Posterior vena cava (tissue), 2 donors: ENCODE measurements at places on chromosomes 7 and 10. TPM values are rescaled to one million over a fixed set of nuclear protein-coding genes. Genes with fewer than 3 reads are reported as not detected.

DNA sequence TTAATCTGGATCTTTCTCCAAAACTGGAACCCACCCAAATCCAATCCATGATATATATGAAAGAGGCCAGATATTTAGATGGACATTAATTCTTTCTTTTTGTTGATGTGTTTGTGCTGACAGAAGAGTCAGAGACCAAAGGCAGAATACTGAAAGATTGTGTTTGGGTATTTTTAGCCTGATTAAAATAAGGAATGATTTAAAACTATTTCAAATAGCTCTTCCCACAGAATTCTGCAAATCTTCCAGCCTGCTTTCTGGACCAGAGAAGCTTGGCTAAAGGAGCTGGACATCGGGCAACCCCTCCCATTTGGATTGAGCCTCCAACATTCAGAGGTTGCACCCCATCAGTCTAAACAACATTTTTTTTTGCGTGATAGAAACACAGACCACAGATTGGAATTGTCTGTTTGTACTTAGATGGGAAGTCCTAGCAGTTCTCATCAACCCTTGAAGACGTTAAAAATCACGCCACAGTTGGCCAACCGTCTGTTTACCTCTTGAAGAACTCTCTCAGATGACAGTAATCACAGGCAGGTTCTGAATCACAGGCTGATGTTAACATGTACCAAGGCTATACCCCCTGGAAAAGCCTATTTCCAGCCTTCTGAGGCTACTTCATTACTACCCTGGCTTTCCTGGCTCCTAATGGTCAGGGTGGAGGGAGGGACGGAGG, 155.2 kb upstream of the NRP1 start:
- no peak for DNase-seq

The SYT15B gene
- 2.9 TPM for total RNA-seq

DNA sequence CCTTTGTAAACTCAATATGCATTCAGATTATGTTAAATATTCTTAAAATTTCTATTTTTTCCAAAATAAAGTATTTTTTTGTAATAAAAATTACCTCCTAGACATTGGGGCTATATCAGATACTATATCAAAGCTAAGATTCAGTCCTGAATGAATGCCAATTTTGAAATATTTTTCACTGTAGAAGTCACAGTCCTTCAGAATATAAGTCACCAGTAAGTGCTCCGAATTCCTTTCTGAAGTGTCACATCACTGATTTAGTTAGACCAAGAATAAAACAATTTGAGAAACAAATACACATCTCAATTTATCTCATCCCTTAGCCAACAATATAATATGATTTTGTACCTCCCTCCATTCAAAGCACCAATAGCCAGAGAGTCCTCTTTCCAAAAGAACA, 33.9 kb upstream of the GSAP start:
- DNase-seq: no peak

The SAMD9L gene
- total RNA-seq: 13.4 TPM

GRCh38 chr10:97075961-97076525, 109.7 kb downstream of the SLIT1 start:
- no peak for DNase-seq

The FFAR4 gene
- total RNA-seq: 0.14 TPM

The FIGNL1 gene
- 4.4 TPM for total RNA-seq

- no peak for DNase-seq
Observed at GRCh38 chr7:2824678-2825461, 19.2 kb downstream of the GNA12 start.

DNA sequence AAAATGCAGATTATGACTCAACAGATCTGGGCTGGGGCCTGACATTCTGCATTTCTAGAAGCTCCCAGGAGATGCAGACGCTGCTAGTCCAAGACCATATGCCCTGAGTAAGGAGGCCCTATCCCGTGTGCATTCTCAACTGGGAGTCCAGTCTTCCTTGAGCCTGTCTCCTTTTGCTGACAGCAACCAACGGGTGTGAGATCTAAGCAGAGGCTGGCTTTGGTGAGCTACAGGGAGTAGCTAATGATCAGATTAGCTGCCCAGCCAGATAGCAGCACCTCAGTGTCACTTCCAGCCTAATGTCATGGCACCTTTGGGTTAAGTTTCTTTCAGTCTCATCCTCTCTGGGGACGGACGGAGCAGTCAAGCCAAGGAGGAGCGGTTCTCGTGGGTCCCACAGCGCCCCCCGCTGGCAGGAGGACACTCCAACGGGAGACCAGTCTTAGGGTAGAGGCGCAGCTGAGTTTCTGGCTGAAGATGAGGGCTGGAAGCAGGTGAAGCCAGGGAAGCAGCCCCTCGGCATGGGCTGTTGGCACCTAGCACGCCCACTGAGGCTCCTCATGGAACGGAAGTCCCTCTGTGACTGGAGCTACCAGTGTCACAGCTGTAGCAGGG, 154.0 kb downstream of the CCDC3 start:
- DNase-seq: no peak

GRCh38 chr7:76428868-76429805, 4.4 kb downstream of the ZP3 start:
- DNase-seq: peak; percentile 62

The BCAP29 gene
- total RNA-seq: 60.8 TPM

DNA sequence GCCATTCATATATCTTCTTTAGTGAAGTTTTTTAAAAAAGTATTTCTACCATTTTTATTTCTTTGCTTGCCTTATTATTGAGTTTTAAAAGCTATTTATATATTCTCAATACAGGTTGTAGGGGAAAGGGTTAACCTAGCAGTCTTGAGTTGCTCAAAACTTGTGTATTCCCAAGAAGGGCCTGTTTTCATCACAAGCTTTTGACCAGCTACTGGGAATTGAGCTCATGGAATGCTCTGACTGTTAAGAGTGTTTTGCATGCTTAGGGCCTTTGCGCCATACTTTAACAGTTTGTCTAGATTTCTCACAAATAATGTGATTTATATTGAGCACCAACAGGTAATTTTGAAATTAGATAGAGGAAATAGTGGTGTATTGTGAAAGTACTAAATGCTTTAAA, 72.0 kb upstream of the CALCR start:
- no peak for DNase-seq

- no peak for DNase-seq
Observed at GRCh38 chr10:23981520-23982309, 227.2 kb upstream of the KIAA1217 start.

GRCh38 chr7:4931943-4932342, 27.0 kb downstream of the MMD2 start:
- DNase-seq: no peak

- peak; percentile 87 for DNase-seq
Observed at GRCh38 chr10:71740069-71740653, 20.6 kb upstream of the C10orf105 start.

The GIMAP1 gene
- 3.3 TPM for total RNA-seq

The ATP6V0A4 gene
- total RNA-seq: not detected

DNA sequence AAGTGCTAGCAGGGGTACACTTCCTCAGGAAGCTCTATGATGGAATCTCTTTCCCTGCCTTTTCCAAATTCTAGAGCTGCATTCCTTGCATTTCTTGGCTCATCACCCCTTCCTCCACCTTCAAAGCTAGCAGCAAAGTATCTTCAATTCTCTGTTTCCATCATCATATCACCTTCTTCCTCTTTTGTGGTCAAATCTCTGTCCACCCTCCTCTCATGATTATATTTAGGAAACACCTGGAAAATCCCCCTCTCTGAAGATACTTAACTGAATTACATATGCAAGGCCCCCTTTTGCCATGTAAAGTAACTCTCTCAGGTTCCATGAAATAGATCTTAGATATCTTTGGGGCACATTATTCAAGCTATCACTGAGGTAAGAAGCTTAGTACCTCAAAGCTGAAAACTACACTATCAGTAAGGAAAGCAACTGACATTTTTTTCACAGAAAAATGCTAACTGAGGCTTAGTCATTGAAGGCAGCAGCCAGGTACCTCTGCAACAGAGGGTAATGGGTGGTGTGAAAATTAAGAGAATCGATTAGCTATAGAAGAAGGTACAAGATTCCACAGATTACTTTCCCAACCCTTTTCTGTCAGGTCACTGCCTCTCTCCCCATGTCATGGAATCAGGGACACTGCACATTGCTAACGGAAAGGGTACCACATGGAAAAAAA, 197.3 kb downstream of the MACC1 start:
- no peak for DNase-seq

The ZCWPW1 gene
- total RNA-seq: 2.9 TPM

The OR2A1 gene
- total RNA-seq: not detected

The CNNM1 gene
- 0.19 TPM for total RNA-seq

DNA sequence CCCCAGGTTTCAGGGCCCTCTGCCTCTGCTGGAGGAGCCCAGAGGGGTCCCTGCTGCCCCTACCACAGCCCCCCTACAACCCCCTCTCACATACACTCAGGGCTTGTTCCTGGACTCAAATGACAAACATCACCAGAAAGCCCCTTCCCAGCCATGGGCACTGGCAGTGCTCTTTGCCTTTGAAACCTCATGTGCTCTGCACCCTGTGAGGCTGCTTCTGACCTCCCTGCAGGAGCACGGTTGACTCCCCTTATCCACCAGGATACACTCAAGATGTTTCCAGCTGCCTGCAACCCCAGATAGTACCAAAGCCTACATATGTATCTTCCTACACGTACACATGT, 3.5 kb upstream of the ADIRF start:
- DNase-seq: peak; percentile 31

DNA sequence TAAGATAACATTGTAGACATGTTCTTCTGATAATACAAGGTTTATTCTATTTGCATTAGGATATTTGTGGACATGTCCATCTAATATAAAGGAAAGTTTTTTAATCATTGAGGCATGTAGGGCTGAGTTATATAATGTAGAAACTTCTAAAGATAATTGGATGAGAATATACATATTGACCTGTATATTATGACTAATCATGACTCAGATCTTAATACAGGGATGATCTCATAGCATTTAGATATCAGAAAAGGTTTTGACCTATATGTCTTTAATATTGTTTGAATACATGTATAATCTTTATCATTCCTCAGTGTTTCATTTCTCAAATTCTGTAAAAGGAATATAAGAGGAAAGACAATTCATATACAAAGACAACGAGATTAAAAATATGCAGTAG, 39.2 kb downstream of the CD36 start:
- no peak for DNase-seq

- peak; percentile 78 for DNase-seq
Observed at GRCh38 chr10:132390921-132391675, 5.9 kb upstream of the PWWP2B start.

DNA sequence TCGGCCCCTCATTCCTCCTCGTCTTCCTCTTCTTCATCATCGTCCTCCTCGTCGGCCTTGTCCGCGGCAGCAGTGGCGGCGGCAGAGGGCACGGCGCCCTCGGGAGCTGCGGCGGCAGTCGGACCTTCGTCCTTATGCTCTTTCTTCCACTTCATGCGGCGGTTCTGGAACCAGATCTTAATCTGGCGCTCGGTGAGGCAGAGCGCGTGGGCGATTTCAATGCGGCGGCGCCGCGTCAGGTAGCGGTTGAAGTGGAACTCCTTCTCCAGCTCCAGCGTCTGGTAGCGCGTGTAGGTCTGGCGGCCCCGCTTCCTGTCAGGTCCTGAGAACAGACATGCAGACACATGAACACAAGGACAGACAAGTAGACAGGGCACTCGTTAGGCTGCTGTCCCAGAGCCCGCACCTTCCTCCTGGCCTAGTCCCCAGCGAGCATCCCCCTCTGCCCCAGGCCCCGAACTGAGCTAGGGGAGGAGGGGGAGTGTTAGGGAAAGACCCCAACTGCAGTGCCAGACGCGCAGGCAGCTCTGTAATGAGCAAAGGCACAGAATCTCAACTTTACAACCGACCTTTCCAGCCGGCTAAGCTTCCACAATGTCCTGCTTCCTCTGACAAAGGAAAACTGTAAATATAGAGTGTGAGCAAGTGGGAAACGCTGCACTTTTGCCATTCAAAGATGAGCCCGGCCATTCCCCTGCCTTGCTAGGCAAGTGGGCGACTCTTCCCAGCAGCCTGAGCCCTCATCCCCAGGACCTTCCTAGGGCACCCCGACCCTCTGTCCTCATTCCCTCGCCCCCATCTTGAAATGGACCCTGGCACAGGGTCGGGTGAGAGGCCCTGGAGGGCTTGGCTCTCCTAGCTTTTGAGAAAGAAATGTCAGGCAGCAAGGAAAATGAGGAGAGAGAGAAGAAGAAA, 1.3 kb downstream of the HOXA7 start:
- DNase-seq: peak; percentile 80

DNA sequence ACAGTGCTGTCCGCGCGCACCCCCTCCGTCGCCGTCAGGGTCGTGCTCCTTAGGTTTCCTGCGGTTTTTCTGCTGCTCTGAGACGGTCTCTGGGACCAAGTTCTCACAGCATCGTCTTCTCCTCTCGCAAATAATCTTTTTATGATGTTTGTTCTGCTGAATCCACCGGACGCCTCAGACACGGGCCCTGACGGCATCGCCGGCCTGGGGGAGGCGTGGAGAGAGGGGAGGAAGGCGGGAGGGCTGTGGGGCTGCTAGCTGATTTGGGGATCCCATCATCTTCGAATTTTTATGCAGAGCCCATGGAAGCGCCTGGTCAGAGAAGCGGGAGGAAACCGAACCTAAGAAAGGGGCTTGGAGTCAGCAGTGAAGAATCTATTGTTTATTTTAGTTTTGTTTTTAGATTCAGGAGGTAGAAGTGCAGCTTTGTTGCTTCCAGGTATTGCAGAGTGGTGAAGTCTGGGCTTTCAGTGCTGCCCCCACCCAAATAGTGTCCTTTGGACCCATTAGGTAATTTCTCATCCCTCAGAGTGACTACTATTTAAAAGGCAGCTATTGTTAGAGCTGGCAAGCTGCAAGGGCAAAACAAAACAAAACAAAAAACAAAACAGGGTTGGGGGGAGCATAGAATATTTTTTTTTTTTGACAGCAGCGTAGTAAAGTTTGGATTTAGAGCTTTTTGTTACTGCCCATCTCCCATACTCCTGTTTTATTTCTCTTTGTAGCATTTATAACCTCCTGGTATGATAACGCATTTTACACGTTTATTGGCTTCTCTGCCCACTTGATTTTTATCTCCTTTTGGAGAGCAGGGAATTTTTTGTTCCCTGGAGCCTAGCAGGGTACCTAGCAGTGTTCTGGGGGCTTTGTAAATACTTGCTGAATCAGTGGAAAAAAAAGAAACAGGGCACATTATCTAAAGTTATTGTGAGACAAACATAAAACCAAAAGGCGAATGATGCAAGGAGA, 92.6 kb downstream of the SPAG6 start:
- DNase-seq: peak; percentile 81

GRCh38 chr7:18450019-18450418, 45.5 kb upstream of the HDAC9 start:
- no peak for DNase-seq

GRCh38 chr10:22810643-22811465, 96.5 kb upstream of the PIP4K2A start:
- DNase-seq: no peak

DNA sequence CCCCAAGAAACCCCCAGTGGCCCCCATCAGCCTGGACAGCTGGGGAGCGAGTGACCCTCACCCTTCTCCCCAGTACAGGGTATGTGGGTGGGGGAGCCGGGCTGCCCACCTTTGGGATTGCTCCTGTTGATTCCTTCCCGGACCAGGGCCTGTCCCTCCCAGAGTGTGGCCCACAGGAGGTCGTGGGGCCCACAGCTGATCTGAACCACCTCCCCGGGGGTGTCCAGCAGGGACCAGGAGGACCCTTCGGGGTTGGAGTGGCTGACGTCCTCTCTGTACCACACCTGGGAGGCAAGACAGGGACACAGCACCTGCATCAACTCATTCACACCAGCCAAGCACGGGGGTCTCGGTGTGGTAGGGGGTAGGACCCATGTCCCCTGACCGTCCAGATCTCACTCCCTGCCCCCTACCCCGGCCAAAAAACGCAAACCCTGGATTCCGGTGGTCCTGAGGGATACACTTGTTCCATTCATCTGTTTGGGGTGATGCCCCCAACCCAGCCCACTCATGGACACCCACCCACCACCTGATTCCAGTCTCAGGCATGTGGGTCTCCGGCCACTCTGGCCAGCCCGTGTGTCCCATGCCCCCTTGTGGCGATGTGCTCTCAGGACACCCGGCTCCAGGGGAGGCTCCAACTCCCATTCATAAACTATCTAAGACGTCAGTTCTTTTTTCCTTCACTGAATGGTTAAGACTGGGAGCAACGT, 10.9 kb downstream of the TECPR1 start:
- no peak for DNase-seq
